Pons (tissue), 1 donor: ENCODE measurements at places on chromosomes 4 and X.
A peak's percentile ranks its signal among the peaks of the same experiment; 100 is the strongest.

GRCh38 chr4:13323921-13324320, 160.2 kb downstream of the RAB28 start:
- no peak for DNase-seq

GRCh38 chrX:41273638-41274037, 60.3 kb upstream of the DDX3X start:
- no peak for DNase-seq

- no peak for DNase-seq
Observed at GRCh38 chr4:28267166-28267565, 1406.5 kb downstream of the STIM2 start.

DNA sequence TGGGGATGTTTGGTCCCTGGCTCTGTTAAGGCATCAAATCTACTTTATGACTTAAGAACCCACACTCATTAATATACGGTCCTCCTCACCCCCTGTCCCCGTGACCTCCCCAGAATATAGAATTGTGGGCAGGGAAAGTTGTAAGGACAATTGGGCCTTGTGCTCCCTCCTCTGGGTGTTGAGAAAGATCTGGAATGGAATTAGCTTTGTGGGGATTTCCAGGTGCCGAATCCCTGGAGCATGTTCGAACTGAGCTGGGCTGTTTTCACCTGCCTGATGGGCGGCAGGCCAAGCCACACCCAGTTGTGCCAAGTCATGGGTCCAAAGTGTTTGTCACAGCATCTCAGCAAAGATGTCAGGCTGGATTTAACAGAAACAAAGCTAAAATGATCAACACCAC, 349.3 kb upstream of the KLF3 start:
- DNase-seq, result peak; percentile 74

GRCh38 chrX:110341189-110342035, 17.2 kb upstream of the RTL9 start:
- DNase-seq, result no peak

- DNase-seq, result no peak
Observed at GRCh38 chrX:4173743-4174142, 460.3 kb upstream of the PRKX start.

DNA sequence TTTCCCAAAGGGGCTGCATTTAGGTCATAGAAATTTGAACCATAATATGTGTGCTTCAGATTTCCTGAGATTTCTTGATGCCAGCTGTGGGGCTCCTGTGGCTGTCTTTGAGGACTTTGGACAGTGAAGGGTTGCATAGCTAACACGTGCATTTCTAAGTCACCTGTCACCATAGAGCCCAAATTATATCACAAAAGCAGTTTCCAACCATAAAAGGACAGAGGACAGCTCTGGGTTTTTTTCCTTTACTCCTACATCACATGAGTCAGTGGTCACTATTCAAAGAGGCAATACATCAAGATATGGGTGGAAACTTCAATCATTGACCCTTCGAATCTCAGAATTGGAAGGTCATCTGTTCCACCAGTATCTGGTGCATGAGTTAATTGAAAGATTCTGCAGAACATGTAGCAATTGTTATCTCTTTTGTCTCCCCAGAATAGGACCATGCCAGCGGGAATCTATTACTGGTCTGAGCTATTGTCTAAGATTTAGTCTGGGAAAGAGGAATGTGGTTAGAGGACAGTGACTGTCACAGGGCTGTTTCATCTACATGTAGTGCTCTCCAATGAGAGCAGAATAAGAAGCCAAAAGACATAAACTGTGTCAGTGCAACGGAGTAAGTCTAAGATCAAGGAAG, 133.5 kb downstream of the AASDH start:
- DNase-seq, result no peak

DNA sequence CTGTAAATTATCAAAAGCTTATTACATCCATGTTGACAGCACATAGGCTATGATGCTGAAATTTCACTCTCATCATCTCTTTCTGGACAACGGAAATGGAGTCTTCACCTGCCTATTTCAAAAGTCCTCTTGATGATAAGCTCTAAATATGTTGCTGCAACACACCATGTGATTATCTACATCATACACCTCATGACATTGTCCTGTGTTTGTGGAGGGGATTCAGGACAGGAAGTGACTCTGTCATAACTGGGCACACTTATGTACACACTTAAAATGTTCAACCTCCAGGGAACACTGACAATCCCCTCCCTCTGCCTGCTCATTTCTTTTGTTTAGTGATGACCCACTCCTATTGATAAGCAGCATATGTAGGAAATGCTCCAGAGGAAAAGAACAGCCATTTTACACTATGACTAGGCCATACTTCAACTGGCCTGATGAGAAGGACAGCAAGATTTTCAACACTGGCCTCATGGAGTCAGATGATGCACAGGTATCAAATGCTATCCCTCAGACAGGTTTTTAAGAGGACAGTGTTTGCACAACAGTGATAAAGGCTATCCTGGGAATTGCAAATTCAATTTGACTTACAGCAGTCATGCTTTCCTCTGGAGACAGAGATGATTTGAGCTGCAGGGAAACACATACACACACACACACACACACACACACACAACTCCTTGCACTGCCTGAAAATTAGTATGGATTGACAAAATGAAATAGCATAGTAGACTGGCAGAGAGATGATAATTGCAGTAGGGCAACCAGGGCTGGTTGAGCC, 163.3 kb upstream of the RASGEF1B start:
- no peak for DNase-seq

GRCh38 chrX:53188763-53189162, 36.2 kb downstream of the KDM5C start:
- DNase-seq, result no peak

DNA sequence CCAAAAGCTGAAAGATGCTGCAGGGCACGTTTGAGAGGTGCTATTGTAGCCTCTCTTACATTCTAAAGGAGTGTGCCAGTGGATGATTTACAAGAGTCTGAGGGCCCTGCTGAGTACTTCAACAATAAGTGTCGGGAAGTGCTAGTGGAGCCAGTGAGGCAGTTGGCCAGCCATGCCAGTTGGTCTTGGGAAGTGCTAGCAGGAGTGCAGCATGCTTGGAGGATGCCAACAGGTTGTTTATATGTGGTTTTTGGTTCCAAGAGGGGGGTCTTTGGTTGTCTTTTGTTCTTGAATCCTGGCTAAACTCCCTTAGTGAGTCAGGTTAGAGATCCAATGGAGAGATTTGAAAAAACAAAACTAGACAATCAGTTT, 335.3 kb downstream of the PABPC4L start:
- DNase-seq, result no peak

- no peak for DNase-seq
Observed at GRCh38 chr4:10320130-10320529, 137.1 kb downstream of the ZNF518B start.

DNA sequence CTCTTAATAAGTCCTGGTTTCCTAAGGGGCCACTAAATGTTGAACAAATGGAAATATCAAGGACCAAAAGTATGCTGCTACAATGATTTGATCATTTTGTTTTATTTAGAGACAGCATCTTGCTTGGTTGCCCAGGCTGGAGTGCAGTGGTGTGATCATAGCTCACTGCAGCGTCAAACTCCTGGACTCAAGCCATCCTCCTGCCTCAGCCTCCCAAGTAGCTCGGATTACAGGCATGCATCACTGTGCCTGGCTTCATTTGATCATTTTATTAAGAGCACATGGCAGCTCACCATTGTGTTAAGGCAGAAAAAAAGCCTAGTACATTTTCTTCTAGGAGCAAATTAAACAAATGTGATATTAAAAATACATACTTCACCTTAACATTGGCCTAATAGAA, 52.7 kb downstream of the DCLK2 start:
- DNase-seq, result no peak

- no peak for DNase-seq
Observed at GRCh38 chrX:10414862-10415261, 205.5 kb downstream of the MID1 start.

DNA sequence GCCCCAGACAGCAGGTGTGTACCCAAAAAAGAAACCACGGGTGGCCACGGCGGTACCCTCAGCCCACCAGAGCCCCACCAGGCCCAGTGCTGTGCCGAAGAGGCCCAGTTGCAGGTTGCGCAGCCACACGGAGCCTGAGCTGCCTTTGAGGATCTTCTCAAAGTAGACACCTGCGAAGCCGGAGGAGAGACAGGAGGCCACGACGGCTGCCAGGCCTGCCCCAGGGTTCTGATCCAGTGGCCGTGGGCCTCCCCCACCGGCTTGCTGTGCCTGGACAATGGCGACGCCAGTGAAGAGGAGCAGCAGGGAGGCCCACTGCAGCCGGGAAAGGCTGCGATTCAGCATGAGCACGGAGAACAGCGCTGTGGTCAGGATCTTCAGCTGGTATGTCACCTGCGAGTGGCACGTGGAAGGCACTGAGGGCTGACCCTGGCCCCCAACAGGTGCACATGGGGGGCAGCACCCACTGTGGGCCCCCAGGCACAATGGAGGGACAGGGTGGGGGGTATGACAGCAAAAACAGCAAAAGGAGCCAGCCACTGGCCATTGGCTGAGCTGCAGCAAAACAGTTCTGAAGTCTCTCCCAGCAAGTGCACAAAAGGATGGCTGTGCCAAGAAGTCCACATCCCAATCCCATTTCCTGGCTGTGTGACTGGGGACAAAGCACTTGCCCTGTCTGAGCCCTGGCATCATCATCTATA, 6.2 kb downstream of the SLC35A2 start:
- no peak for DNase-seq

GRCh38 chr4:126386512-126386911, 1071.8 kb downstream of the FAT4 start:
- no peak for DNase-seq

DNA sequence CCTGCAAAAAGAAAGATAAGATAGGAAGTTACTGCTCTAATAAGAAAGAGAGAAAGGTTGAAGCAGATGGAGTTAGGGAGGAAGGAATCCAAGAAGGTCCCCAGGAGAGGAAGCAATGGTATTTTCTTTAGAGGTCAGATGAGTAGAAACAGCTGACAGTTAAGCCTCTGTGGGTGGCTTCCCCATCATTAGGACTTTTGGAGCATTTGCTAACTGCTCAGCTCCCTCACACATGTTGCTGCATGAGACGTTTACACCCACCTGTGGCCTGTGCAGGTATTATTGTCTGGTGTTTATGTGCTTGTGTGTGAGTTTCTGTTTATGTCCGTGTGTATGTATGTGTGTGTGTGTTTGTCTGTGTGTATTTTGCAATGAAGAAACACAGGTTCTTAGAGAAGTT, 346.8 kb downstream of the RAB28 start:
- no peak for DNase-seq

DNA sequence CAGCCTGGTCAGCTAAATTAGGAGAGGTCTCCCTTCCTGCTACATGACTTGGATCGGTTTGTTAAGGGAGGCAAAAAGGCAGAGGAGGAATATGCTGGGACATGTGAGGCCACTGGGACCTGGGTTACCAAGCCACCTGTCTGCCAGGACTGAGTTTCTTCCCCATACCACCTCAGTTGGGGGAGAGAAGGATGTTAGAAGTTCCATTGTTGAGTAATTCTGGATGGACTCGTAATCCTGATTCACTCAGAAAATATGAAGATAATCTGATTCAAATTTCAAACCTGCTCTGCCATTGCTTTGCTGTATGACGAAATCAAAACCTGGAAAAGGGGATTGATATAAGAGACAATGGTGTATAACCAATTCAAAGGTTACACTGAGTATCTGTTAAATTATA, 97.4 kb upstream of the S100G start:
- DNase-seq, result no peak

- no peak for DNase-seq
Observed at GRCh38 chr4:118318931-118319330, 33.9 kb downstream of the PRSS12 start.

DNA sequence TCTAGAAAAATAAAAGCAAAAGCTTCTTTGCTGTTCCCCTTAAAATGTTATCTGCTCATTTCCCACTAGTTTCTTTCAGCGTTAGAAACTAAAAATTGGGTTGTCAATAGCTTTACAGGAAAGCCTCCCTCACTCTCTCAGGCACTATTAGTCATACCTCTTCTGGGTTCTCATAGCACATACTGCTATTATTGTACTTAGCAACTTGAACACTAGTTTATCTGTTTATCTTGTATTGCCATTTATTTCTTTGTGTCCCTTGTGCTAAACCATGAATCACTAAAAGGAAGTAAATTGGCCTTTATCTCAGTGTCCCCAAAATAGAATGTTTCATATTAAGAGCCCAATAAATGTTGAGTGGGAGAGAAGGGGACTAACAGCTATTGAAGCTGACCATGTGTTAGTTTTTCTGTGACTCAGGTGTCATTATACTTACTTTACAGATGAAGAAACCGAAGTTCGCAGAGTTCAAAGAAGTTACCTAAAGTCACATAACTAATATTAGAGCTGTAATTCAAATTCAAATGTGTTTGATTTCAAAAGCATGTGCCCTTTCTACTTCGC, 124.8 kb upstream of the CITED1 start:
- DNase-seq, result no peak

DNA sequence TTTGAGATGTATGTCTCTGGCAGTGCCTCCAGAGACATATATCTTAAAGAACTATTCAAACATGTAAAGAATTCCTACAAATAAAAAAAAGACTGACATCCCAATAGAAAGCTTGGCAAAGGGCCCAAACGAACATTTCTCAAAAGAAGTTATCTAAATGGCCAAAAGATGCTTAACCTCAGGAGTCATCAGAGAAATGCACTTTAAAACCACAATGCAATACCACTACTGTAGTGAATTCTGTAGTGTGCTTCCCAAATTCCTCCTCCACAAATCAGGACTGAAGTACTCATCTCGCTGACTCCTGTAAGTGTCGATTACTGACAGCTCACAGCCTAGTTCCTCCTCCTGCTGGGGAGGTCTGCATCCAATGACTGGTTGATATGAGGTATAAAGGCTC, 129.0 kb upstream of the MAMLD1 start:
- DNase-seq, result no peak

GRCh38 chr4:150299816-150300215, 221.6 kb downstream of the DCLK2 start:
- no peak for DNase-seq

GRCh38 chrX:74536832-74537371, 77.5 kb downstream of the RLIM start:
- DNase-seq, result no peak

- DNase-seq, result no peak
Observed at GRCh38 chrX:109533631-109534030, 3.0 kb upstream of the NXT2 start.

DNA sequence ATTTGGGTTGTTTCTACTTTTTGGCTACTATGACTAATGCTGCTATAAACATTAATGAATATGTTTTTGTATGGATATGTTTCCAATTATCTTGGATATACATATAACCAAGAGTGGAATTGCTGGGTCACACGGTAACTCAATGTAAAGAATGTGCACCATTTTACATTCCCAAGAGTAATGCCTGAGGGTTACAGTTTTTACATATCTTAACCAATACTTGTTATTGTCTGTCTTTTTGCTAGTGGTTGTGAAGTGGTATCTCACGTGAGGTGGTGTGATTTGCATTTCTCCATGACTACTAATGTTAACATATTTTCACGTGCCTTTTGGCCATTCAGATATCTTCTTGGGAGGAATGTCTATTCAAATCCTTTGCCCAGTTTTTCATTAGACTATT, 200.3 kb upstream of the MAB21L2 start:
- DNase-seq, result no peak

- DNase-seq, result no peak
Observed at GRCh38 chr4:1179089-1179441, 6.7 kb upstream of the SPON2 start.
